Spleen (tissue), 13 donors: ENCODE measurements at places on chromosomes 1 and 21. TPM values are rescaled to one million over a fixed set of nuclear protein-coding genes. Genes with fewer than 3 reads are reported as not detected.
A peak's percentile ranks its signal among the peaks of the same experiment; 100 is the strongest.

The C1orf185 gene
- total RNA-seq: not detected

DNA sequence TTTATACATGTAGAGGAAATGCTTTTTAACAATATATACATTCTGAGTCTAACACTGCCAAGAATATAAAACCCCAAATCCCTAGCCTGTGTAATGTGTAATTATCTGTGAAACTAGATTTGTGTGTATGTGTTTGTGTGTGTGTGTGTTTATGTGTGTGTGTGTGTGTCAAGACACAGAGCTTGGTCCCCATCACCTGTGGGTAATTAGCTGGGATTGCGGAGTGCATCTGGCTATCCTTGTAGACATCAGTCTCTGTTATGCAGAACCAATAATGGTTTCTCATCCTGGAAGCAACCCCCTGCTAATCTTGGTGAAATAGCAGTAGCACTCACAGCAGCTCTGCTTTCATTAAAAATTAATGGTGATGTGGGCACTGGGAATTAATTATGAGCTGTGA lies 26.3 kb upstream of the ST6GALNAC3 start:
- no peaks in the 10 kb centered on the region for H3K27me3 ChIP-seq
- H3K4me1 ChIP-seq: no peaks in the 10 kb centered on the region
- no peak for DNase-seq
- H3K27ac ChIP-seq: no peak overlapping the region
- H3K36me3 ChIP-seq: no peaks in the 10 kb centered on the region
- no peak overlapping the region for H3K4me3 ChIP-seq

- no peak overlapping the region for H3K4me3 ChIP-seq
- H3K36me3 ChIP-seq: no peaks in the 10 kb centered on the region
- H3K4me1 ChIP-seq: no peaks in the 10 kb centered on the region
- H3K27ac ChIP-seq: no peak overlapping the region
- DNase-seq: no peak
Observed at GRCh38 chr1:206655471-206655882, 20.1 kb downstream of the DYRK3 start.

DNA sequence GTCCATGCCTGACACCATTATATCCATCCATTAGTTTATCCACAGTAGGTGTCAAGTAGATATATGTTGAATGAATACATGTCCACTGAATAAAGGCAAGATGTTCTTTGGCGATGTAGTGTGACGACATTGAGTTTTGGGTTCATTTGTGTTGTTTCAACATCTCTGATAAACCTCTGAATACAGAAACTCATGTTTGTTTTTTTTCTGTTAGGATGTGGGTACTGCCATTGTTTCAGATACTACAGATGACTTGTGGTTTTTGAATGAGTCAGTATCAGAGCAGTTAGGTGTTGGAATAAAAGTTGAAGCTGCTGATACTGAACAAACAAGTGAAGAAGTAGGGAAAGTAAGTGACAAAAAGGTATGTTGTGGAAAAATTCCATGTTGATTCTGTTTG lies 28.1 kb downstream of the MDM4 start:
- DNase-seq: no peak
- no peak overlapping the region for H3K4me3 ChIP-seq
- peak overlapping the region; percentile 6 for H3K27ac ChIP-seq
- peaks cover 99% of the 10 kb centered on the region for H3K36me3 ChIP-seq
- H3K4me1 ChIP-seq: peaks cover 9% of the 10 kb centered on the region

DNA sequence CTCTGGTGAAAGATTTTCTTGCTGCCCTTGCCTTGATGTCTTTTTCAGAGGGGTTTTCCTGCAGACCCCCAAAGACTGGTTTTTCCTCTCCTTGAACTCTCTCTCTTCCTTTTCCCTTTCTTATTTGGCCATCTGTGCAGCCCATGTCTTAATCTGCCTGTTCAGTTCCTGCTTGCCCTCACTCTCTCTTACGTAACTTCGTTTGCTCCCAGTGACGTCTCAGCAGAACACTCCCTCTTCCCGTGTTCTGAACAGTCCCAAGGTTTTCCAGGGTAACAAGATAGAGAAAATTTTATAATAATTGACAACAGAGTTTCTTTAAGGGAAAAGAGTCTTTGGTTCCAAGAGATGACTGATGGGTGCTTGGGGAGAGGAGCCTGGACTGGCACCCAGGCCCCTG lies 109.1 kb upstream of the LMO4 start:
- H3K4me1 ChIP-seq: peaks cover 5% of the 10 kb centered on the region
- no peaks in the 10 kb centered on the region for H3K36me3 ChIP-seq
- no peaks in the 10 kb centered on the region for H3K27me3 ChIP-seq
- no peak overlapping the region for H3K27ac ChIP-seq
- H3K4me3 ChIP-seq: no peak overlapping the region

DNA sequence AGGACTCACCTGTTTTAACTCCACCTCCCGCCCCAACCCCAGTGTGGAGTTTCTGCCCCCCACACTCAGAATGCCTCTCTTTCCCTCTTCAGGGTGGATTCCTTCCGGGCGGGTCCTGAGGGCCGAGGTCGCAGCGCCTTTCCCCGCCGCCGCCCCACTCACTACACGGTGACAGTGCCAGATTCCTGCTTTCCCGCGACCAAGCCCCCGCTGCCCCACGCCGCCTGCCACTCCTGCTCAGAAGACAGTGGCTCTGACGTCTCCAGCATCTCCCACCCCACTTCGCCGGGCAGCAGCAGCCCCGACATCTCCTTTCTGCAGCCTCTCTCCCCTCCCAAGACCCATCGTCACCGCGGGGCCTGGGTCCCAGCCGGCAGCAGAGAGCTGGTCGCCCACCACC lies 16.7 kb downstream of the INAVA start:
- no peaks in the 10 kb centered on the region for H3K27me3 ChIP-seq
- no peak overlapping the region for H3K27ac ChIP-seq
- no peaks in the 10 kb centered on the region for H3K36me3 ChIP-seq
- DNase-seq: peak; percentile 54
- no peaks in the 10 kb centered on the region for H3K4me1 ChIP-seq

- H3K4me3 ChIP-seq: no peak overlapping the region
- H3K27me3 ChIP-seq: no peaks in the 10 kb centered on the region
- no peaks in the 10 kb centered on the region for H3K4me1 ChIP-seq
- H3K27ac ChIP-seq: no peak overlapping the region
- peak; percentile 93 for DNase-seq
Observed at GRCh38 chr1:201559679-201560162, 20.8 kb downstream of the NAV1 start.

DNA sequence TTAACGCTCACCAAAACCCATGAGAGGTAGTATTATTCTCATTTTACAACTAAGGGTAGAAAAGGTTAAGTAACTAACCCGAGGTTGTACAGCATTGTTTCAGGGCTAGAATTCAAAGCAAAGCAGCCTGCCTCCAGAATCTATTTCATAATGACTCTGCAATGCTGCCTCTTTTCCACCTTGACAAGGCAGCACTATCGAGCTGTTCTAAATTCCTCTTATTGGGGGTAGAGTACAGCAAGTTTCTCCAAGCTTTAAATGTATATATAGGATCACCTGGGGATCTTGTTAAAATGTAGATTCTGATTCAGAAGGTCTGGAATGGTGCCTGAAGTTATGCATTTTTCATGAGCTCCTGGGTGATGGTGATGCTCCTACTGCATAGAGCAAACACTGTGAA lies 30.1 kb downstream of the WNT2B start:
- no peaks in the 10 kb centered on the region for H3K27me3 ChIP-seq
- H3K4me1 ChIP-seq: no peaks in the 10 kb centered on the region
- no peak for DNase-seq
- H3K36me3 ChIP-seq: peaks cover 51% of the 10 kb centered on the region
- H3K4me3 ChIP-seq: no peak overlapping the region
- no peak overlapping the region for H3K27ac ChIP-seq

- no peaks in the 10 kb centered on the region for H3K36me3 ChIP-seq
- no peak overlapping the region for H3K27ac ChIP-seq
- peaks cover 63% of the 10 kb centered on the region for H3K4me1 ChIP-seq
- H3K27me3 ChIP-seq: peaks cover 71% of the 10 kb centered on the region
Observed at GRCh38 chr1:6209661-6210580, 4.0 kb downstream of the RNF207 start.

The IGSF5 gene
- total RNA-seq: not detected

The SEMA4A gene
- total RNA-seq: 36.8 TPM

- H3K4me1 ChIP-seq: peaks cover 2% of the 10 kb centered on the region
- peaks cover 9% of the 10 kb centered on the region for H3K27me3 ChIP-seq
- no peak overlapping the region for H3K4me3 ChIP-seq
- DNase-seq: no peak
- H3K27ac ChIP-seq: no peak overlapping the region
Observed at GRCh38 chr1:168390271-168390670, 109.6 kb downstream of the TBX19 start.

The ANKRD45 gene
- total RNA-seq: 0.73 TPM

- H3K27ac ChIP-seq: no peak overlapping the region
- peaks cover 73% of the 10 kb centered on the region for H3K36me3 ChIP-seq
Observed at GRCh38 chr1:150080784-150081183, 13.2 kb downstream of the VPS45 start.

DNA sequence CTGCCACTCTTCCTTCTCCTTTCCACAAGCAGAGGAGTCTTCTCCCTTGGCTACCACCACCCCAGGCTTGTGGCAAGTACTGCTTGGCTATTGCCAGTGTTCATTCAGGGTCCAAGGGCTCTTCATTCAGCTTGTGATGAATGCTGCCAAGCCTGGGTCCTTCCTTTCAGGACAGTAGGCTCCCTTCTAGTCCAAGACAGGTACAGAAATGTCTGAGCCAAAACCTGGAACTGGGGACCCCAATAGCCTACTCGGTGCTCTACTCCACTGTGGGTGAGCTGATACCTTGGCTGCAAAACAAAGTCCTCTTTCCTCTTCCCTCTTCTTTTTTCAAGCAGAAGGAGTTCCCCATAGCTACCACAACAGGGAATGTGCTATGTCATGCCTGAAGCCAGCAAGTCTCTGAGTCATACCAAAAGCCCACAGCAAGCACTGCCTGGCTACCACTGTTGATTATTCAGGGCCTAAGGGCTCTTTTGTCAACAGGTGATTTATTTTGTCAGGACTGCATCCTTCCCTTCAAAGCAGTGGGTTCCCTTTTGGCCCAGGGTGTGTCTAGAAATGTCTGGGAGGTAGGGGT lies 268.9 kb downstream of the HHAT start:
- no peak overlapping the region for H3K27ac ChIP-seq
- H3K4me3 ChIP-seq: no peak overlapping the region
- DNase-seq: no peak
- H3K4me1 ChIP-seq: no peaks in the 10 kb centered on the region
- H3K27me3 ChIP-seq: no peaks in the 10 kb centered on the region

DNA sequence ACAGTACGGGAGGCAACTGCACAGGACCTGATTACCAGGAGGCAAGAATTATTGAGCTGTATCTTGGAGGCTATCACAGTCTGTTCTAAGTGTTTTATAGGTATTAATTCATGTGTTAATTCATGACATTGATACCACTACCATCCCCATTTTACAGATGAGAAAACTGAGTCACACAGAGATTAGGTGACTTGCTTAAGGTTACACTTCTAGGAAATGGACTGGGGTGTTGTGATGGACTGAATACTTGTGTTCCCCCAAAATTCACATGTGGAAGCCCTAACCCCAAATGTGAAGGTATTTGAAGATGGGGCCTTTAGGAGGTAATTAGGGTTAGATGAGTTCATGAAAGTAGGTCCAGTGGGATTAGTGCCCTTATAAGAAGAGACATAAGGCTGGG lies 10.1 kb upstream of the TRIM63 start:
- DNase-seq: no peak
- H3K27me3 ChIP-seq: no peaks in the 10 kb centered on the region
- no peaks in the 10 kb centered on the region for H3K36me3 ChIP-seq
- H3K4me3 ChIP-seq: no peak overlapping the region
- no peak overlapping the region for H3K27ac ChIP-seq

DNA sequence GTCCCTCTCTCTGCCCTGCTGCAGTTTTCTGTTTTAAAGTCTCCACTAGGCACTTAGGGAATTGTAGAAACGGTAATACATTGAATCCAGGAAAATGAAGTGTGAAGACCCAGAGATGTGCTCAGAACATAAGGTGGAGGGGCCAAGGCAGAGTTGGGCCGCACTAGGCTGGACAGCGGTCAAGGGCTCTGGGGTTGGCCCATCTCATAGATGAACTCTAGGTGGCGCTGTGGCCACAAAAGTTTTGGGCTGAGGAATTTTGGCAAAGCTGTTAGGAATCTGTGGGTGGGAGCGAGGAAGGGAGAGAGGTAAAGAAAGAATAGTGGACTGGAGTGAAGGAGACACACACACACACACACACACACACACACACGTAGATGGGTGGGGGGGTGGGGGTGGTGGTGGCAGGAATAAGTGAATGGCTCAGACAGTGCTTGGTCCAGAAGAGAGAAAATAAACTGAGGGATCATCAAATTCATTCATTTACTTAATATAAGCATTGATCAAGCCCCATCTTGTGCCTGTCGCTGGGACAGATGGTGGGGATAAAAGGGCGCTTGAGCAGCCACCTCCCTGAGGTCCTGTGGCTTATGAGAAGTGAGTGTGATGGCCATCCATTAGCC lies 258.5 kb downstream of the TRABD2B start:
- H3K36me3 ChIP-seq: no peaks in the 10 kb centered on the region
- H3K27ac ChIP-seq: no peak overlapping the region
- H3K27me3 ChIP-seq: peaks cover 2% of the 10 kb centered on the region

The TRABD2B gene
- 2.4 TPM for total RNA-seq

DNA sequence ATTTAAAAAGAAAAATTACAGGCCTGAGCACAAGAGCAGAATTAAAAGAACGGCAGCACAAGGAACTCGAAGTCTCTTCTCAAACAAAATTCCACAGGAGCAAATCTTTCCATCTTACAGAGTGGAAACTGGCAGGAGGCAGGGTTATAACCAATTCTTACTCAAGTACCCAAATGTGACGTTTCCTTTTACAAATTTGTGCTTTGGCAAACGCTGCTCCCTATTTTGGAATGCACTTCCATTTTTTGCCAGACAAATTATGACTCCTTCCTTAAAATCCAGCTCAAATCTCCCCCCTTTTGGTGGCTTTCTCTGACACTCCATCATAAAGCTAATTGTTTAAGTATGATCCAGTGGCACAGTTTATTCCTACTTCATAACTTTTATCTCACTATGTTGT lies 7.8 kb downstream of the ERI3 start:
- no peak for DNase-seq
- H3K27me3 ChIP-seq: no peaks in the 10 kb centered on the region
- H3K4me3 ChIP-seq: no peak overlapping the region
- peaks cover 37% of the 10 kb centered on the region for H3K4me1 ChIP-seq
- no peaks in the 10 kb centered on the region for H3K36me3 ChIP-seq
- no peak overlapping the region for H3K27ac ChIP-seq

The HES4 gene
- total RNA-seq: 20.4 TPM

DNA sequence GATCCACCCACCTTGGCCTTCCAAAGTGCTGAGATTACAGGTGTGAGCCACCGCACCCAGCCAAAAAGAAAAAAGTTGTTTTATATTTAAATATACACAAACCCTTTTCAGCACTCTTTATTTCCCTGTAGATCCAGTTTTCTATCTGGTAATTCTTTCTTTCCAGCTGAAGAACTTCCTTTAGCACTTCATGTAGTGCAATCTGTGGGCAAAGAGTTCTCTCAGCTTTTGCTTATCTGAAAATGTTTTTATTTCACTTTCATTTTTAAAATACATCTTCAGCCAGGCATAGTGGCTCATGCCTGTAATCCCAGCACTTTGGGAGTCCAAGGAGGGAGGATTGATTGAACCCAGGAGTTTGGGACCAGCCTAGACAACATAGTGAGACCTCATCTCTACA lies 28.5 kb upstream of the HYI start:
- no peaks in the 10 kb centered on the region for H3K4me1 ChIP-seq
- H3K4me3 ChIP-seq: no peak overlapping the region
- no peaks in the 10 kb centered on the region for H3K27me3 ChIP-seq
- DNase-seq: no peak

The LCE3E gene
- not detected for total RNA-seq
